Activated naive CD8-positive, alpha-beta T cell treated with anti-CD3 and anti-CD28 coated beads, Interleukin-2, amount 50 U/mL, for 16 hours (primary cell): ENCODE measurements at places on chromosomes 7 and 10.

DNA sequence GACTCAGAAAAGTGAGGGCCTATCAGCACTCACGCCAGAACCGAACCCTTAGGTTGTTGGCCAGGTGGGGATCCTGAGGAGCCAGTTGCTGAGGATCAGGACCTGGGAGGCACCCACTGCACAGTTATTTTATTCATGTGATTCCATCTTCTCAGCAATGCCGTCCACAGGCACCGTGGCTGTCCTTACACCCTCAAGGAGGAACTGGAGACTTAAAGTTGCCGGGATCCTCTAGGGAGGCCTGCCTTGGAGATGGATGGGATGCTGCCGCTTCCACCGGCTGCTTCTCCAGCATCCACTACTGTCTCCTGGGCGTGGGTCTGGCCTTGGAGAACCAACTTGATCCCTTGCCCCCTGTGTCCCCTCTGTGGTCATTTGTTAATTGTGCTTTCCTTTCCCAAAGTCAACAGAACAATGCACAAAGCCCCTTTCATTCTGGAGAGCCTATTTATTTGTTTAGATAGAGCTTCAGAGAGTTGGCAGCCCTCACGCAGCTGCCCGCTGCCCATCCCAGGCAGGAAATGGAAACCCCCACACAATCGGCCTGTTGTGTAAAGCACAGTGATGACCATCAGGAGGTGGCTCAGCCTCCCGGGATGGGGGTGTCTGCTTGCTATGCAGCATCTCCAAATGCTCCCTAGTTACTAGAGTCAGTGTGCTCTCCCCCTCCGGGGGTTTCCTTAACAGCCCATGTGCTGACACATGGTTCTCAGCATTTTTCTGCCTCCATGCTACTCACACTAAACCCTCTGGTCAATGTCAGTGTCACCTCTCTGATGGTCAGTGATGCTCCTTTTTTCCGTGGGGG, 52.9 kb upstream of the IGFBP3 start:
- no peak for DNase-seq

- no peak for DNase-seq
Observed at GRCh38 chr7:112031689-112032088, 174.5 kb downstream of the DOCK4 start.

- no peak for DNase-seq
Observed at GRCh38 chr10:89215511-89215910, 8.4 kb upstream of the CH25H start.

- no peak for DNase-seq
Observed at GRCh38 chr7:127226685-127227374, 25.9 kb downstream of the GRM8 start.

GRCh38 chr7:1290026-1290678, 57.5 kb downstream of the UNCX start:
- no peak for DNase-seq
